Retina (tissue), 1 donor: ENCODE measurements at places on chromosomes 11 and 22.

DNA sequence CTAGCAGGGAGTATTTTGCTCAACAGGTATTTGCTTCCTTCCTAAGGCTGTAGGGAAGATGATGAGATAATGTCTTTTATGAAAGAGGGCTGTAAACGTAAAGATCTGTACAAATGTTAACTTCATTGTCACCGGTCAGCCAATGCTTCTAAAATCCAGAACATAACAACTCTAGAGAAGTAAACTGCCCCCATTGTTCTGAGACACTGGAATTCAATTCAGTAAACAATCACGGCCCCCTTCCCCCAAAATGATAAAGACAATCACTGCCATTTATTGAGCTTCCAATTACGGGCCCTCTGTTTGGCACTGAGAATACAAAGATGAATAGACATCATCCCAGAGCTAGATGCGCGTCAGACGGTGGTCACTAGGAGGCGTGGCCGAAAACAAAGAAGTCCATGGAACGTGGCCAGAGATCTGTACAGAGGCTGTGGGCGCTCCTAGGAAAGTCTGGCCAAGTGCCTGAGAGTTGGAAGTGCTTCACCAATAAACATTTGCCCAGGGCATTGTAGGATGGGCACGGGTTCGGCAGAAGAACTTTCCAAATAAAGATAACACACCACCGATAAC lies 576 bp downstream of the TMEM258 start:
- no peak for DNase-seq

GRCh38 chr22:37212174-37212906 lies at the start of gene SSTR3:
SSTR3 (minus strand) TSS chr22:37212477; CDS start chr22:37207803, 4,674 bp downstream.
- peak; percentile 57 for DNase-seq

DNA sequence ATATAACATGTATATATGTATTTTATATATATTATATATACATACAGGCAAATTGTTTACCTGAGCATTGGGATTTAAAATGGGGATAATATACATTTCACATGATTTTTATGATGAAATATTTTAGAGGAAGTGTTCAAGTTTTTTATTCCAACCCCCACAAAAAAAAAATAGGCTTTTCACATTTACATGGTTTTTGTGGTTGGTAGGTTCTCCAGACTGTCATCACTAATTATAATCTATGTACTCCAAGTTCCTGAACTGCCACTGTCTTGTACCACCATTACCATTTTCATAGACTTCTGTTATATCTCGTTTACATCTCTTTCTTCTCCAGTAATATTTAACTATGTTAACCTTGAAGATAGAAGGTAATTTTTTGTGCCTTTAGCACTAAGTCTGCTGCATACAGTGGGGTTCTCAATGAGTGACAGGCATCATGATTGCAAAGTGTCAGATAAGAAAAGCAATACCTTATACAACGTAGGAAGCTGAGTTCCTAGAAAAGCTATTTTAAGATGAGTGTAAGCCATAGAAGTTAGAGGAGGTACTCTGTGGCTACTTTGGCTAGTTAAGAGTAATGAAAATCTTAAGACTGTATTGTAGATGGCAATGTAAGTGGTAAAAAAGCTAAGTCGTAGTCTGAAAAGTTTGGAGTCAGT lies 5.2 kb downstream of the TMEM126A start:
- DNase-seq, result no peak

- DNase-seq, result no peak
Measured at GRCh38 chr11:130549393-130549999, 101.1 kb downstream of the ADAMTS15 start.

- DNase-seq, result no peak
Measured at GRCh38 chr11:95684701-95685100, 104.9 kb downstream of the FAM76B start.

- no peak for DNase-seq
Measured at GRCh38 chr11:120022617-120023016, 115.3 kb downstream of the TRIM29 start.

DNA sequence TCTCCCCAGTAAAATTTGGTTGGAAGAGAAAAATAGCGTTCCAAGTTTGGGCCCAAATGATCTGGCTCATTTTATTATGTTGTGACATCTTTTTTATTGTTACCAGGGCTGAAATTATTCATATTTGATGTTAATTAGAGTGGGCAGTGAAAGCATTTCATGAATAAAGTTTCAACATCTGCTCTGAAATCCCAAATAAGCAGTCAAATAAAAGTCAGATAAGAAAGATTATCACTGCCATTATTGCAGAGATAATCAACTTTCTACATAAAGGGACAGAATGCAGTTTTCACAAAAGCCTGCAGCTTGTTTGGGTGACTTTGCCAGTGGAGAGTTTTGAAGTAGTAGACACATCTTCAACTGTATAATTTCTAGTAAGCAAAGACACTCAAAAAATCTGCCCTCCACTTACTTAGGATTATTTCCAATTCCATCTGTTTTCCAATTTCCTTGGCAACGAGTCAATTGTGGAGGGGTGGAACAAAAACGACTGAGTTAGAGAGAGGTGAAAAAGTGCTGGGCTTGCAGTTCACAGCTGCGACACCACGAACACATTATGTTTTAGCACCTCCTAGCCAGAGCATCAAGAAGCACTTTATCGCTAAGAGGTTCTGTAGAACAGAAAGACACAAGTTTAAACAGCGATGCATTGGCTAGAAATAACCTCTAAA lies 9.0 kb downstream of the TECTA start:
- DNase-seq, result no peak

DNA sequence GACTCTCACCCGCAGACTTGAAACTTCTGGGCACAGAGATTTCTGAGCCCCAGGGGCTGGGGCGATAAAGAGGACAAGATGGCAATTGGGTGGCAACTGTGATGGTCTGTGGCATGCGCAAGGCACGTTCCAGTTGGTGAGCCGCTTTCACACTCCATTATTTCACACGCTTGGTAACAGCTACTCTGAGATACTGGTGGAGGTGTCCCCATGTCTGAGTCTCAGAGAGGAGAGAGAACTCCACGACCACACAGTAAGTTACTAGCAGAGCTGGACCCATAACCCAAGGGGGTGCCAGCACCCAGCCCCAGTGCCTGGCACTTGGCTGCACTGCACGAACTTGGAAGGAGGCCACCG lies 6.0 kb upstream of the KCNJ4 start:
- DNase-seq, result no peak

DNA sequence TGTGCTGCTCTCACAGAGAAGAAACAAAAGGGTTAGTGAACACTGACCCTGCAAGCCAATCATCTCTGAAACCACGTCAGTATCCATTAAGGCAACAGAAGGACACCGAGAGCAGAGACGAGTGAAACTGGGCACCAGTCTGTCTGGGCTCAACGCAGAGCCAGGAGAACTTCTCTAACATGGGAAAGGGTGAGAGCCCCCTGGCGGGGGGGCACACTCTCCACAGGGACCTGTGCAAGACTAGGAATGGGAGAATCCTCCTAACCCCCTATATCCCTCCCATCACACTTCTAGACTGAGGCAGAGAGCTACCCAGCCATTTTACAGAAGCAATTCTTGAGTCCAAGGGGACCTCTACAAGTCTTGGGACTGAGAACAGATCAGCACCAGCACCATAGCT lies 285.8 kb downstream of the SOX6 start:
- DNase-seq, result peak; percentile 20
